ENCODE measurements at places on chromosomes 16 and 17. TPM values are rescaled to one million over a fixed set of nuclear protein-coding genes. Genes with fewer than 3 reads are reported as not detected.

- DNase-seq = no peak
Observed at GRCh38 chr17:80086081-80086480, 15.3 kb upstream of the GAA start.

- peak; percentile 4 for DNase-seq
Observed at GRCh38 chr17:47813077-47813476, 8.5 kb downstream of the OSBPL7 start.

DNA sequence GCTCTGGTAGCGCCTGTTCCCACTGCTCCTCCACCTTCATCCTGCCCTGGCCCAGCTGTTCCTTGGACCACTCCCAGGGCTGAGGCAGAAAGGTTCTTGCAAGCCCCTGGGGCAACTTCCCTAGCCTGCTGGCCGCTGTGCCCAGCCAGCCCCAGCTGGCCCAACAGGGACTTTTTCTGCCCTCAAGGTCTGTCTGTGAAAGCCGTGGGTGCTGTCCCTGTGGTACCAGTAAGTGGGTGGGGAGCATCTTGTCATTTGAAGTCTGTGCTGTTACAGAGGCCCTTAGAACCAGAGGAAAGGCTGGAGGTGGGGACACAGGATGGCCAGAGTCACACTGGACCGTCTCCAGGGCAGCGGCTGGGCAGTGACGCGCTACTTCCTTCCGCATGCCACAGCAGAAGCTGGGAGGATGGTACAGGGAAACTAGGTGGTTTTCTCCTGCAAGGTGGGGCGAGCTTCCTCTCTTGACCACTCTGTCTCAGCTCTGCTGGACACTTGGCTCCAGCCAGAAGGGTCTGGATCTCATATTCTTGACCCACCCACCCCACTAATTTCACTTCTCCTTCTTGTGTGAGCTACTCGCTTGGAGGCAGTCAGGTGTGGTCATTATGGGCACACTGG, 87.8 kb downstream of the PLCG2 start:
- no peak for DNase-seq

- DNase-seq = no peak
Observed at GRCh38 chr16:87255866-87256265, 61.3 kb downstream of the C16orf95 start.

GRCh38 chr17:66527335-66527734, 224.9 kb downstream of the PRKCA start:
- DNase-seq = no peak

- DNase-seq = no peak
Observed at GRCh38 chr17:61087024-61087423, 312.6 kb upstream of the TBX2 start.

DNA sequence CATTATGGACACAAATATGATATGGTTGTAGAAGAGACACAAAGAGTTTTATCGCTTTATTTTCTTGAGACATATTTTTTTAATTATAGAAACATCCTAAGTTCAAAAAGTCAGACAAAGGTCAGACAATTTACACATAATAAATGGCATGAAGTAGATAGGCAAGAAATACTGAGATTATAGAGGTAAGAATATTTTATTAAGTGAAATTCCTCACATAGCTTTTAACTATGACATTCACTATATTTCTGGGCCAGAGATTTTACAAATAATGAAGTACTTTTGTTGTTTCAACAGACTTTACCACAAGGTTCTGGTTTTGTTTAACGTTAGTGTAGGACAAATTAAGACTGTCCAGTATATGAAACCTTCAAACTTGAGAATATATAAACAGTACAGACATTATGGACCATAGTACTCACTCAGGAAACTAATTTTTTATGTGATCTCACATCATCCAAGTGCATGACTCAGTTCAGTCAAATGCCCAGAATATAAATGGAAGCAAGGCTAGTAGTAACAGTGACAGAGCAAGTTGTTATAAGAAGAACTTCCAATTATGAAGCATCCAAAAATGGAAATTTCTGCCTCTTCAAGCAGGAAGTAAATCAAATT, 394.8 kb downstream of the KCNJ2 start:
- no peak for DNase-seq

DNA sequence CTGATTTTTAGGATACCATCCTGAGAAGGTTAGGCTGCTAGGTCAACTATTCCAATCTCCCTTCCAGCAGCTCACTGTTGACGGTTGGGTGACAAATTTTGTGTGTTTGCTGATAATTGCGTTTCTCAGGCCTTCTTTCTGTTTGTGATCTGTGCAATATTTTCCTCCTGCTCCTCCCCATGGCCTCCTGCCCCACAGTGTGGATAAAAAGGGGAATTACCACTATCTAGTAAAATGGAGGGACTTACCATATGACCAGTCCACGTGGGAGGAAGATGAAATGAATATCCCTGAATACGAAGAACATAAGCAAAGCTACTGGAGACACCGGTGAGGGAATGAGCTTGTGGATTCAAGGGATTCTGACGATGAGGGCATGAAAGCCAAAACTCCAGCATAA, 9.2 kb downstream of the CHD3 start:
- no peak for DNase-seq

- no peak for DNase-seq
Observed at GRCh38 chr17:32870969-32871368, 6.0 kb downstream of the MYO1D start.

GRCh38 chr16:58501242-58502131, 1.5 kb downstream of the NDRG4 start:
- peak; percentile 88 for DNase-seq

DNA sequence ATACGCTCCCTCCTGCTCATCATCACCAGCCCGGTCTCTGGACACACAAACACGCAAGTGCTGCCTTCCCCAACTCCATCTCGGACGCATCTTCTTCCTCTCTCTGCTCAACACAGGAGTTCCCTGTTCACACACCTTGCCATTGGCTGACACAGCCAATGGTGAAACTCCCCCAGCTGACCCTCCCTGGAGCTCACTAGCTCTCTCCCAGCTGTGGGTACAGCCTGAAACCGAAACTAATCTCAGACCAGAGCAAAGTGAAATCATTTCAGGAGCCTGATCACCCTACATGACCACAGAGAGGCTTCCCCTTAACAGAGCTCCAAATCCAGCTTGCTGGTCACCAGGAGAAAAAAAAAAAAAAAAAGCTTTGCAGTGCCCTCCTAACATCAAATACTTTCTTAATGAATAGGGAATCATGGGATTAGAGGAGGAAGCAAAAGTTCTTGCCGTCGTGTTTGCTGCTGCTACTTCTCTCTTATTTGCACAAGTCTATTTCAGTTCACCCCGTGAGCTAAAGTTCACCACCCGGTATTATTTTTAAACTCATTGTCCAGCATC, 8.3 kb downstream of the CUEDC1 start:
- no peak for DNase-seq

DNA sequence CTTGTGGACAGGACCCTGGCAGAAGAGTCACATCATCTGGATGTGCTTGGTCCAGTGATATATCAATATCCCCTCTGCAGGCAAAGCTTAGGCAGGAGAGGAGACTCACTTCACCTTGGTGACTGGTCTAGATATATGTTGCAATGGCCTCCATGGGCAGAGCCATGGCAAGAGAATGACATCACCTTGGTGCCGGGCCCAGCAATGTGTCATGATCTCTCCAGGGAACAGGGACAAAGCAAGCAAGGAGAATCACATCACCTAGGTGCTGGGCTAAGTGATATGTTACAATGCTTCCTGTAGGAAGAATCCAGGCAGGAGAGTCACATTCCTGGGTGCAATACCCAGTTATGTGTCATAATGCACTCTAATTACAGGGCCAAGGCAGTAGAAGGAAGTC, 2106.2 kb downstream of the TP53TG3F start:
- DNase-seq = no peak

- DNase-seq = no peak
Observed at GRCh38 chr16:87141402-87141801, 175.8 kb downstream of the C16orf95 start.

DNA sequence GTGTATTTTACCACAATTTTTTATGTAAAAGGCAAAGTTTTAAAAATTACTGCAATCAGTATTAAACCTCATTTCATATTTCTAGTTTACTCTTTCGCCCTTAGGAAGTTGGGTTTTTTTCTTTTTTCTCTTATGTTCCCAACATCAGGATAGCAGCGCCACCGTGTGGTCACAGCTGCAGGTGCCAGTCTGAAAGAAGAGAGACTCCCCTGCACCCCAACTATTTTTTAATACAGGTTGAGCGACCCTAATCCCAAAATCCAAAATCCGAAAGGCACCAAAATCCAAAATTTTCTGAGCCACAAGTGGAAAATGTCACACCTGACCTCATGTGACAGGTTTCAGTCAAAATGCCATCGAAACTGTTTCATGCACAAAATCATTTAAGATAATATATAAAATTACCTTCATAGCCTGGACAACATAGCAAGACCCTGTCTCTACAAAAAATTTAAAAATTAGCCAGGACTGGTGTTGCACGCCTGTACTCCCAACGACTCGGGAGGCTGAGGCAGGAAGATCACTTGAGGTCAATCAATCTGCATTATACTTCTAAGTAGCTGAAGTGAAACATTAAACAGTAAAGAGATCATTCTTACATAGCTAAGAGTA, 21.8 kb upstream of the ASGR2 start:
- DNase-seq = peak; percentile 80

DNA sequence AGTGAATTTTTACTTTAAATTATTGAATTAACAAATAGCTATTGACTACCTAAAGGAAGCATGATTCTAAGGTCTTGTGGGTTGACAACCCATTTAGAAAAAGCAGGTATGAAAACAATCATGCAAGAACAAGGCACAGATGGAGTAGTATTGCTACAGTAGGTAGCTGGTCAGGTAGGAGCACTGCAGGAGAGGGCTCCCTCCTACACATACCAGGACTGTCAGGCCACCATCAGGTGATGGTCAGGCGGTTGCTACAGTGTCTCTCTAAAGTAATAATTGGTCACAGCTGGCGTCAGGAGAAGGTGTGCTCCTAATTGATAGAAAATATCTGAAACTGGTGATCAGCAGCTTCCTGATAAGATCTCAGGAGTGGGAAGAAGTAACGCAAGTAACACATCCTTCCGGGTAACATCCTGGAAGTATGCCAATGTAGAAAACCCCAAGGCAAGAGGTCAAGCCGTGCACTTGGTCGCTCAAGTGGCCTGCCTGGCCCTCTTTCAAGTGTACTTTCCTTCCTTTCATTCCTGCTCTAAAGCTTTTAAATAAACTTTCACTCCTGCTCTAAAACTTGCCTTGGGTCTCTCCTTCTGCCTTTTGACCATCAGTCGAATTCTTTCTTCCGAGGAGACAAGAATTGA, 486.5 kb downstream of the TMEM114 start:
- no peak for DNase-seq

DNA sequence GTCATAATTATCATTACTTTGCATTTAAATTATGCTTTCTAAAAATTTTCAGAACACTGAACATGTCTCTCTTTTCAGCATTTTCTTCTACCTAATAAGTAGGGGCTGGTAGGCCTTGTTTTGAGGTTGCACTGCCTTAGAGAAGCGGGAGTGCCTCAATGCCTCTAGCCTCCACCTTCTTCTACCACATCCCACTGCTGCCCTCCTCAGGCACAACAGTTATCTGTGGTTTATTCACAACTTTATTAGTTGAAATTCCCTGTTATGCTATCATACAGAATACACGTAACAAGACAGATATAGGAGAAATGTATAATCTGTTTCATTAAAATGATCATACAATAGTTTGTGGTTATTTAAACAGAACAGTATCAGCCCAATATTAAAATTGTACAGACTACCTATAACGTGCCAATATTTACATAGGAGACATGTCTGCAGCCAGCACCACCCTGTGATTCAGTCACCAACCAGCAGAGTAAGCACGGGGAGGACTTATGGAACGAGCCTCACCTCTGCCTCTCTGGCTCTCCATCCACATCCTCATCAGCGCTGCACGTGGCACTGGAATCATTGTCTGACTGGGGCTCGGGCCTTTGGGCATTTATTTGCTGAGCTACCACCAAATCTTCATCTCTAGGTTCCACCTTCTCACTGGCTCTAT, 101.2 kb downstream of the TTC19 start:
- DNase-seq = no peak

GRCh38 chr17:74677558-74678466, 34.9 kb downstream of the CD300LF start:
- no peak for DNase-seq

- no peak for DNase-seq
Observed at GRCh38 chr16:48958681-48959080, 323.0 kb downstream of the CBLN1 start.

GRCh38 chr17:78748048-78748729, 33.9 kb downstream of the CYTH1 start:
- no peak for DNase-seq

- DNase-seq = no peak
Observed at GRCh38 chr16:80913397-80913796, 93.3 kb downstream of the CMC2 start.

DNA sequence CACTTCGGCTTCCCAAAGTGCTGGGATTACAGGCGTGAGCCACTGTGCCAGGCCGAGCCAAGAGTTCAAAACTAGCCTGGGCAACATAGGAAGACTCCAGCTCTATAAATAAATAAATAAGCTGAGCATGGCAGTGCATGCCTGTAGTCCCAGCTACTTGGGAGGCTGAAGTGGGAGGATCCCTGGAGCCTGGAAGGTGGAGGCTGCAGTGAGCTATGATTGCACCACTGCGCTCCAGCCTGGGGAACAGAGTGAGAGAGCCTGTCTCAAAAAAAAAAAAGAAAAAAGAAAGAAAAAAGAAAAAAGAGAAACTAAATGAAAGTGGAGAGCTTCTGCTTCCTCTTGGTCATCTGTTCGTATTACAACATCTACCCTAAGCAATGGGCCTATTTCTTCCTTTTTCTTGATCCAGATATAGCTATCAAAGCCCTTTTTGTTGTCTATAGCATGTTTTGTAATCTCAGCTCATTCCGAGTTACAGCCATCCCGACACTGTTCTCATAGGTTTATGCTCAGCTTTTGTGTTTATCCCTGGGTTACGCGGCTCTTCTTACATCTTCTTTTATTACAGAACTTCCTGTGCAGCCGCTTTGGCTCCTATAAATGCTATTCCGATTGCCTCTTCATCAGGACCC, 14.1 kb upstream of the MAPK3 start:
- DNase-seq = no peak

DNA sequence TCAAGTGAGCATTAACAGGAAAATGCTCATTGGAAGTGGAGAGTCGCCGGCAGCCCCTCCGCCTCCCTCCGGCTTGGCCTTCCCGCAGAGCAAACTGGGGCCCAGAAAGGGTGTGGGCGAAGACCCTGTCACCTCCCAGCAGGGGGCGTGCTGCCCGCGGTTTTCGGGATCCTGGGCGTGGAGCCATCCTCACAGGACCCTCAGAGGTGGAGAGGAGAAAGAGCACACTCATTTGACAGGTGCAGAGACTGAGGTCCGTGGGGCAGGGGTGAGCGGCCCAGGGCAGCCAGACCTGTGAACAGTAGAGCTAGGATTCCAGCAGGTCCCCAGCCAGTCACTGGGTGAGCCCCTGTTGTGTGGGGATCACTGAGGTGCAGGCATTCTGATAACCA, 1002.9 kb downstream of the KCNJ18 start:
- no peak for DNase-seq

GRCh38 chr17:45395569-45396415, 36.9 kb downstream of the ARHGAP27 start:
- no peak for DNase-seq

The C17orf50 gene
- 0.30 TPM for total RNA-seq

The ZNRF1 gene
- 47.6 TPM for total RNA-seq

The CHRNE gene
- 0.64 TPM for total RNA-seq

The ADAP2 gene
- total RNA-seq = 0.69 TPM

The STH gene
- total RNA-seq = not detected

The PRSS53 gene
- total RNA-seq = 4.9 TPM

The SMTNL2 gene
- total RNA-seq = 2.7 TPM

The MLLT6 gene
- total RNA-seq = 36.6 TPM

The ABCA8 gene
- total RNA-seq = 0.15 TPM

The MYL11 gene
- total RNA-seq = 0.80 TPM

The PLSCR3 gene
- total RNA-seq = 42.7 TPM

The SEC14L5 gene
- total RNA-seq = 2.3 TPM

The IL21R gene
- total RNA-seq = 0.70 TPM

The CDRT15 gene
- not detected for total RNA-seq

The SLC5A11 gene
- total RNA-seq = not detected

The TBC1D3B gene
- total RNA-seq = 6.3 TPM

The ITFG1 gene
- 21.1 TPM for total RNA-seq

All from WTC11 (cell line).